ENCODE measurements at places on chromosomes 6 and 20.

DNA sequence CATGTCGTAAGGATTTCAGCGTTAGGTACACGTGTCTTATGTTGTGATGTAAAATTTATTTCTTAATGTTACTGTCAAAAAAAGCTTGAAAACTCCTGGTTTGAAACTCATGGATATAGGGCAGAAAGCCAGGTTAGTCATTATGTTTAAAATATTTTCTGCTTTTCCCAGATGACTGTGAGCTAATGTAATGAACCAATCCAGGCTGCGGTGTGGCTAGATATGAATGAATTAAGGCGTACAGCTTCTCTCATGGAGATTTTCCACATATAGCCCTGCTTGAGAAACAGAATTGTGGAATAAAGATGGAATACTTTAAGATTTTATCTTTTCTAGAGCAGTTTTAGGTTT, 80.3 kb upstream of the STMND1 start:
- peak; percentile 51 for DNase-seq

DNA sequence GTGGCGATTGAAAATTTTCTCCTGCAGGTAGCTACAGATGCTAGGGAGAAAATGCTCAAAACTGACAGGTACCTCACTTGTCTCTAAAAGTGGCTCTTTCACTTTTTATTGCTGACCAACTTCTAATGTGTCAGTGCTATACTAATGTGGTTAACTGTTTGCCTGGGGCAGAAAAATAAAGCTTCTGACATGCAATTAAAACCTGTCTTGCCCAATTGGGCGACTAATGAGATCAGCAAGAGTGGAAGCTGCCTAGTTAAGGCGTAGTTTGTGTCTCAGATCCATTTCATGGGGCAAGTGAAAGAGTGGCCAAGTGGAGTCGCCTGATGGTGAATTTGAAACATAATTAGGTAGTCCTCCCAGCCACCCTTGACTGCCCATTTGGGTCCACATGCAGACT, 193.3 kb downstream of the TSHZ2 start:
- no peak for DNase-seq

- no peak for DNase-seq
Observed at GRCh38 chr6:21200134-21200870, 393.2 kb upstream of the SOX4 start.

- no peak for DNase-seq
Observed at GRCh38 chr6:117290173-117290846, 25.0 kb downstream of the VGLL2 start.

DNA sequence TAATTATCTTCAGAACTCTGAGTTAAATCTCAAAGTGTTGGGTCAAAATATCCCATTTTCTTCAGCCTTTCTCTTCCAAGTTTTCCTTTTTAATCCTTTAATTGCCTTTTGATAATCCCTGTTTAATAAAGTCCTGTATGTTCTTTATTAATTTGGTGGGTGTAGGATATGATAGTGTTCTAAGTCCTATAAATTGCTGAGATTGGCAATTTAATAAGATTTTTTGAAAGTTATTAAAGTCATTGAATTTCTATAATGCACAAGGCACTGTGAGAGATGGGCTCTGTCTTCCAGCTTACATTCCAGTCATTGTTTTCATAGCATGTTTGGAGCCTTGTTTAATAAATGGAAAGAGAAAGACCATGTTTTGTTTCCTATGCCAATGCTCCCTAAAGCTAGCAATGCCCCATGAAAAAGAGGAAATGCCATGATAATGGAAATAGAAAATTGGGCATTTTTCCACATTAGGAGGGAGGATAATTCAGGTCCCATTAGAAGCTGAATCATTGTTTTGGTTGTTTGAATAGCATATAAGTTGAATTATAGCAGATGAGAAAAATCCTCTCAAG, 404.8 kb downstream of the CD109 start:
- DNase-seq, result no peak

DNA sequence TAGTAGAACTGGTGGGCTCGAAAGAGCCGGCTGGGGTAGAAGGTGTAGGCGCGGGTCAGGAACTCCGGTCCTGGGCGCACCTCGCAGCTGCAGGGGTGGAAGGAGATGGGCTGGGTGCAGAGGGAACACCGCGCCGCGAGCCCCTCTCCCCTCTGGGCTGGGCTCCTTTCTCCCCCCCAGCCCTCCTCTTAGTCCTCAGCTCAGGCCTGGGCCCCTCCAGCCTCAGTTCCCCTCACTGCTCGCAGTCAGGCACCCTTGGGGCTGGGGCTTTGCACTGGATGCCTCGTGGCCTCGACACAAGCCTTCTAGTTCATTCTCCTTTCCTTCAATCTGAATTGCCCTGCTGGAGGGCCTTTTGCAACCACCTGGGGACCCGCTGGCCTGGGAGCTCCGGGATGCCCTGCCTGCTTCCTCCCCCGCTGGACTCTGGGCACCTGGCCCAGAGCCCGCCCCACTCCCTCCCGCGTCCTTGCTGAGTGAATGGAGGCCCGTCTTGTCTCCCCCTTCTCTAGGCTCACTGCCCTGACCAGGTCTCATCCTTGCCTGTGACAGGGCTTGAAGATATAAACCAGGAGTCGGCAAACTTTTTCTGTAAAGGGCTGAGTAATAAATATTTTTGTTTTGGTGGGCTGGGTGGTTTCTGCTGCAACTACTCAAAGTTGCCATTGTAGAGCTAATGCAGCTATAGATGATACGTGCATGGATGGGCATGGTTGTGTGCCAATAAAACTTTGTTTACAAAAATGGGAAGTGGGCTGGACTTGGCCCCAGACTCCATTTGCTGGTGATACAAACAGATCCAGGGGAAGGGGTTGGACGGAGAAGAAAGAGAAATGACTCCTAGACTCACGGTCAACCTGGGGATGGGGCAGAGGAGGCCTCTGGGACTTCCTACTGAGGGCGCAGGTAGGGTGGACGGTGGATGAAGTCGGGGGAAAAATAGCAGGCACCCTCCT, 47.3 kb downstream of the APCDD1L start:
- no peak for DNase-seq

DNA sequence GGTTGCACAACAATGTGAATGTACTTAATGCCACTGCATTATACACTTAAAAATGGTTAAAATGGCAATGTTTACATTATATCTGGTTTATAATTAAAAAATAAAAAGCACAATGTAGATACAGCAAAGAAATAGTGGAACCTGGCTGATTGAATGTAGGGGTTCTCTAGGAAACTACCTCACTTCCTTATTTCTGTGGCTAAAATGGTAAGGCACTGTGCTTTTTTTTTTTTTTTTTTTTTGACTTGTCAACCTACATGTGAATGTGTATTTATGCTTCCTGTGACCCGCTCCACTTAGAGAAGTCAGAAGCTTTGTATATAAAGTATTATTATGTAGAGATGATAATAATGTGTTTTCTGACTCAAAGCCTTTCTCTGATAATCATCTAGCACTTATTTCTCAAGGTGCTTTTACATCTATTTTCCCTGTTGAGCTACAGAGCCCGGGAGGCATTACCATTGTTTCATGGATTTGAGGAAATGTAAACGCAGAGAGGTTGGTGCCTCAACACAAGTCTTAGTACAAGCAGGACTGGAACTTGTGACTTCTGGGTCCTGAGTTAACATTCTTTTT, 55.0 kb downstream of the SOX4 start:
- no peak for DNase-seq

GRCh38 chr6:141210901-141211300, 921.8 kb upstream of the GJE1 start:
- no peak for DNase-seq
